G401 (cell line): ENCODE measurements at places on chromosomes 7 and 10.

DNA sequence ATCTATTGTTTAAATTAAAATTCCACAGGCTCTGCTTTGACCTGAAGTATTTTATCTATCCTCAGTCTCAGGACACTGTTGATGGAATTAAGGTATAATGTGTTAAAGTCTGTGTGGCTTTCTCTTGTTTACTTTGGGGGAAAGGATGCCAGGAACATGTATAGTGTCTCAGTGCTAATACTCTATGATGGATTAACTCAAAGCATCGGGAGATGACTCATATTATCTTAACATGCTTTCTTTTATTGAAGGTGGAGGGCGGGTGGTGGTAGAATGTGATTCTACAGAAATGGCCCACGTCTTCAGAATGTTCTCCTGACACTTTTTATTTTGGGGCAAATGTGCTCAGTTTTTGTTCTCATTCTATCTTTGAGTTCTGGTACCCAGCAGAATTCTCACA is 189.0 kb downstream of the ANKRD30A start:
- DNase-seq: no peak

GRCh38 chr7:148906707-148907498 is 22.8 kb upstream of the EZH2 start:
- DNase-seq: no peak

DNA sequence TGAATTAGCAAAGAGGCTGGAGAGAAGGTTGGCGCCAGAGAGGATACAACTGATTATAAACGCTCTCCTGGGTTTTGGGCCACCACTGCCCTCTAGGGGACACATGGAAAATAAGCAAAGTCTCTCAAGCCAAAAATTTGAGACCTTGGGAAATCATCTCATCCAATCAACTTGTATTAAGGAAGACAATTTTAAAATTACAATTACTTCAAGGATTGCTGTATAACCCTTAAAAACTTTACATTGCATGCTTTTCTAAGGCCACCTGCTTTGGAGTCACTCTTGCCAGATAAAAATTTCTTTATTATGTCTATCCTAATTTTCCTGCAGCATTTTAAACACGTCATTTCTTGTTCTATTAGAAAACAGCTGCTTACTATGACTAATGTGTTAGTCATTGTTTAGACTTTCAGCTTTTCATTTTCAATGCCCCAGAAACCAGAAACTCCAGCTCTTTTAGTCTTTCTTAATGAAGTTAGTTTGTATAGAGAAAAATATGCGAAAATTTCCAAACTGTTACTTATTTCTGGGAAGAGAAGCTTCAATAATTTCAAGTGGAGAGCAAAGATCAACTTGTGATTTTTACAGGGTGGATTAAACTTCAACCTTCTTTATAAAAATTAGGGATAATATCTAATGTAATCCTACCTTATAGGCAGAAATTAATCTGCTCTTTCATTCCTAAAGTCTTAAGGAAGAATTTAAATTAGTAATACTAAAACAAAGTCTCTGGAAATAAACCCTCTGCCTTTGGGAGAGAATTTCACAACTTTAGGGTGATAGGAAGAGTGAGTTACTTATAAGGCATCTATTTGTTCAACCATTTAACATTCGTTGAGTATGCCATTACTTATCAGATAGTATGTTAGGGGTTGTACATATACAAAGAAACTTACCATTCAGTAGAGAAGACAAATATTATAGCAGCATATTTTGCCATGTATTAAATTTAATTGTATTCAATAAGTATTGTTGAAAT is 20.6 kb upstream of the RHOBTB1 start:
- peak; percentile 87 for DNase-seq

DNA sequence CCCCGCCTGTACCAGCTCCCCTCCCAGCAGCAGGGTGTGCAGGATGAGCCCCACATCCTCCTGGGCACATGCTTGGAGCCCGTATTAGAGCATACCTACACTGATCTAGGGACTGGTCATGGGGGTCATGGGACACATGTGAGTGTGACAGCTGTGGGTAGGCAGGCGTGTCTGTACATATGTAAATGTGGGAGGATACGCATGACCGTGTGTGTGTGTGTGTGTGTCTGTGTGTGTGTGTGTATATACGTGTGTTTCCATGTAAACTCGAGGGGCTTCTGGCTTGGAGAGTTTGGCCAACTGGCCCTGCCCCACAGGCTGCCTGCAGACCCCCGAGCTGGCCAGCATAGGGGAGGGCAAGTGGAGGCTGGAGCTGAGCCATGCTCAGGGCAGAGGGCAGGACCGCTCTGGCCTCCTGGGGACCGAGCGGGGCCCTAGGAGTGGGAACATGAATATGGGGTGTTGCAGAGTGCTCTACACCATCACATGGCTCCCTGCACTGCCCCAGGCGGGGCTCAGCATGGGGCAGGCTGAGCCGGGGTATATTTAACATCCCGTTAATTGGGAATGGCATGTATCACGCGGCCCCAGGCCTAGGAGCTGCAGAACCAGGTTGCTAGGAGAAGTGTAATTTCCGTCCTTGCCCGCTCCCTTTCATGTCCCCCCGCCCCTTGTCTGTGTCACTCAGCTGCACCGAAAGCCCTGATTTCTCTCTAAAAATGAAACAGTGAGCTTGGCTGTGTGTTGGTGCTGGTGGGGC is 152.7 kb upstream of the PCBD1 start:
- no peak for DNase-seq

DNA sequence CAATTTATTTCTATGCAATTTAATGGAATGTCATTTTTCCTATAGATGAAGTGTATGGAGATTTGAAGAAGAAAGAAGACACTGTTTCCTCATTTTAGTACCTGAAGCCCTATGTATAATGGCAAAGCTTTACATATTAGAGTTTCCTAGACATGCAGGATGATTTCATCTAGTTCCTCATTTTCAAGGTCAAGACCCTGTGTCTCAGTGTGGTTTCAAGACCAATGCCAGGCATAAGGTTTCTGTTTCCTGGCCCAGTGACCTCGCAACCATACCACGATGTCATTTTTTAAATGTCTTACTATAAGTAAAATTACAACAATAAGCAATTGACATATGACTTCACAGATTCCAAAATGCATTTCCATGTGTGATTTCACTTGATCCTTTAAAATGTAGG is 336.5 kb upstream of the PRKCQ start:
- no peak for DNase-seq

DNA sequence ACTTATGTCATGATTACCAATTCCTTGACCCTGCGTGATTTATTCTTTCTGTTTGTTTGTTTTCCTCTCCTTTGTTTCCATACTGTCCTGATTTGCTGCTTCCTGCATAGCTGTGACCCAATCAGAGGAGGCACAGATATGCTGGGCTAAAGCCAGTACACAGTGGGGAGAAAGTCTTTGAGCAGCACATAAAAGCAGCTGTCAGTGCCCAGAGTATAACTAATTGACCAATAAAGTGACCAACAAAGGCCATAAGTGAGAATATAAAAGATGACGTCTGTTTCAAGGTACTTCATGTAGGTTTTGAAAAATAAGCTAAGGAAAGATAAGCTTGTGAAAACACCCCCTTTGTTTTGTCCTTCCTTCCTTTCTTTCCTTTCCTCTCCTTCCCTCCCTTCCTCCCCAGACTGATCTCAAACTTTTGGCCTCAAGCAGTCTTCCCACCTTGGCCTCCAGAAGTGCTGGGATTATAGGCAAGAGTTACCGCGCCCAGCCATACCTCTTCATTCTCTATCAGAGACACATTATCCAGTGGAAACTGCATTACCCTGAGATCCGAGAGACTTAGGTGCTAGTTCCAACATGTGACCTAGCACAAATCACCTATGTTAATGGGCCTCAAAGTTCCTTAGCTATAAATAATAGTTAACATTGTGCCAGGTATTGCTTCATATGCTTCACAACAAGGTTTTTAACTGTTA is 17.0 kb downstream of the BCAP29 start:
- DNase-seq: no peak

DNA sequence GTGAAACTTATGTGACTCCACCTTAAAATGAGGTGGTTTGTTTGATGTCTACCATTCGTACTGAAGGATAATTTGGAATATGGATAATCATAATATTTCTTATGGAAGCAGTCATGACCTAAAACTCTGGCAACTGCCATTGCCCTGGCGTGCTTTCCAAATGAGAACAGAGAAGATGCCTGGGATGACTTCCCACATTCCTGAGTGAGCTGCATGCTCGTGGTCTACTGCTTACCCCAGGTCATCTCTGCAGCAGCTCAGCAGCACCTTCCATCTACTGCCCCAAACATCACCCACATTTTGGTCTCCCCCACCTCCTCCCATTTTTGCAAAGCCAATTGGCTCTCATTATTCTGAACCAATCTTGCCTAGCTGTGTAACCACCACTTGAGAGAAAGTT is 40.1 kb downstream of the LYZL1 start:
- no peak for DNase-seq
